ENCODE measurements at places on chromosomes 6 and 20.

- DNase-seq = no peak
Measured at GRCh38 chr6:136129365-136129764, 120.7 kb downstream of the MTFR2 start.

- no peak for DNase-seq
Measured at GRCh38 chr6:87465051-87465450, 7.7 kb upstream of the SLC35A1 start.

DNA sequence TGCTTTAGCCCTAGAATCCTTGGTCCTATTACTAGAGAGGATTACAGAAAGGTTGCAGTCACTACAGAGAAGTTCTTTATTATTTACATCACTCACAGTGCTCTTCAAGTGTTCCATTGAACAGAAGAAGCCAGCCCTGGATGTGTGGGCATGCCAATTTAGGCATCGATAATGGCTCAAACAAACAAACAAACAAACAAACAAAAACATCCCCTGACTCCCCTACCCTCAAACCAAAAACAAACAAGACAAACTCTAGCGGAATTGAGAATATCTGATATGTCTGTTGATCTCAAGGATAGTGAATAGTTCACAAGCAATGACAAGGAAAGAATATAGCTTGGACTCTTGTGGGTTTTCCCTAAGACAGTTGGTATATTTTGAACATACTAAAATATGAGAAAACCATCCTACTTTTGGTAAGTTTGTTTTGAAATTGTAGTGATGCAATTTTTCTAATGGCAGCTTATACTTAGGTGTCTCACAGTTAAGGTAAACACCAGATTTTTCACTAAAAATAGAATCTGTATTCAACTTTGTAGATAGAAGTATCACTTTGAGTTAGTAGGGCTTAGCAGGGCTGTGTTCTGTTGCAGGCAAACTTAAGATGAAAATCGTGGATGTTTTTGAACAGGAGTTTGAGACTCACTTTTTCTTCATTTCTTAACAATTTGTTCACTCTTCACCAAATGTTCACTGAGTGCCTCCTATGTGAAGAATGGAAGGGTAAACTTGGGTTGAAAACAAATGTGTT is 92.8 kb upstream of the FAM184A start:
- DNase-seq = no peak

- no peak for DNase-seq
Measured at GRCh38 chr6:70997379-70997778, 40.5 kb upstream of the B3GAT2 start.

DNA sequence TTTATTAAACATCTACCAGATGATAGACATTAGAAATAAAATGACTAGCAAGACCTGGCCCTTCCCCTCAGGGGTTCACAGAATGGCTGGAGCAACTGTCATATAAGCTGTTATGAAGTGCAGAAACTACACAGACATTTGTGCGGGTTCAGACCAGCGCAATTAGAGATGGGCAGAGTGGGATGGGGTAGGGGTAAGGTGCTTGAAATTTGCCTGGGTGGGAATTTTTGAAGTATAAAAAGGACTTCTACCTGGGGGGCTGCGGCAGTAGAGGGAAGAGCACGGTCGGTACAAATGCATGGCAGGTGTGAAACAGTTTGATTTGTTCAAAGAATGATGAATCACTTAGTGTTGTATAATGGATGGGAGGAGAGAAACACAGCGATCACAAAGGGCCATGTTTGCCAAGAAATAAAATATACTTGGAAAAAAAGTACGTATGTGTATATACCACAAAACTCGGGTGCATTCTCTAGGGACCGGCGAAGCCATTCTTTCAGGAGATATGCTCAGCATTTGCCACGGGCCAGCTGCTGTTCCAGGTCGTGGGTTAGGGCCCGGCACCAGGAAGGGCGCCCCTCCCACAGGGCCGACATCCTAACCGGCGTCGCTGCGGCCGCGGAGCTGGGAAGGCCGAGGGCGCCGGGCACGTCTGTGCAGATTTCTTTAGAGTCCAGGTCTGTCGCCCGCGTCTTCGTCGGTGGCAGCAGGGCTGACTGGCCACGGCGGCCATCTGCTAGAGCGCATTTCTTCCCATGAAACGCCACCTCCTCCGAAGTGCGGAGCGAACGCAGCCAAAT is 809 bp upstream of the NOL7 start:
- peak; percentile 76 for DNase-seq

DNA sequence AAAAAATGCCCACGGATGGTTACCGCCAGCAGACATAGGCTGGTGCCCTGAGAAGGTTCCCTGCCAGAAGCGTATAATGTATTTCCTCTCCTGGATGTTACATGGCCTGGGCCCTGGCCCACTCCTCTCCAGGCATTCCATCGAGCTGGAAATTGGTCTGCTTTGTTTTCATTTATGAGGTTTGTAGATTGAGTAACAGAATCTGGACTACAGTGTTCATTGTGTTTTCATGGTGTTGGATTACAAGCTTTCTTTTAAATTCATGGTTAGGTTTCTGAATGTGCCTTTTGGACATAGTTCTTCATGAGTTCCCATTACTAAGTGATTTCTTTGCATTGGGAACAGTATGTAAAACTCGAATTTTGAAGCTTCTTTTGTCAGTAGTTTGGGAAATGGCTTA is 6.4 kb downstream of the TIAM2 start:
- peak; percentile 34 for DNase-seq

DNA sequence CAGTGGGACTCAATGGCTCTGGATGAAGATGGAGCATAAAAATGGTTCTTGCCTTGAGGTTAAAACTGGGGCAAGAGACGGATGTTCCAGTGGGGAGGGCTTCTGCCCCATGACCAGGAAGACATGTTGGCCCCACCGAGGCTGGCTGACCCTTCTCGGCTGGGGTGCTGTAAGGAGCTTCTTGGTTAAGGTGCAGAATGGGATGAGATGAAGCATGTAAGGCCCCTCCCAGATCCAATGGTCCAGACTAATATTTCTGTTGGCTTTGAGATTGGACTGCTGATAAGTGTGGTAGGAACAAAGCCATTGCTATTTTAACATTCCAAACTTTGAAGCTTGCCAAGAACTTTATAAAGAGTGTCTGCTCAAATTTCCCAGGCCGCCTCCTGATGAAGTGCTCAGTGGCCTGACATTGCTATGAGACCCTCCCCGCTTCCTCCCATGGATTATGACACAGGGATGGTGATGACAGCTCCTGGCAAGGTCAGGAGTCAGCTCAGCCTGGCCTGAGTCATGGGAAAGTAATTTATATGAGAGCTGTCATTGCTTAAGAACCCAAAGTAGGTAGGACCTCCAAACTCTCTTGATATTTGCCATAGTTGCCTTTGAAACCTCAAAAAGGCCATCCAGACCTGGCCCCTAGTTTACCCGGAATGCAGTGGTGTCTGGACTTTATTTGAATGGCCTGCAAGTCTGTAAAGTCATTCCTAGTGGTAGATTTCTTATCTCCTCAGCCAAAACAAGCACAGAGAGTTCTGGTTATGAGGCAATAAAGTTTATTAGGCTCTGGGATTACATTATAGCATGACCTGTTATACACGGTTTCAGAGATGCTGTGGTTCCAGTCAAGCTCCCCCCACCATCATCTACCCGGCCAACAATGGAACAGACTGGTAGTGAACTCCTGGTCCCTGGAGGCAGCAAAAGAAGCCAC is 55.2 kb downstream of the TGM2 start:
- DNase-seq = no peak

DNA sequence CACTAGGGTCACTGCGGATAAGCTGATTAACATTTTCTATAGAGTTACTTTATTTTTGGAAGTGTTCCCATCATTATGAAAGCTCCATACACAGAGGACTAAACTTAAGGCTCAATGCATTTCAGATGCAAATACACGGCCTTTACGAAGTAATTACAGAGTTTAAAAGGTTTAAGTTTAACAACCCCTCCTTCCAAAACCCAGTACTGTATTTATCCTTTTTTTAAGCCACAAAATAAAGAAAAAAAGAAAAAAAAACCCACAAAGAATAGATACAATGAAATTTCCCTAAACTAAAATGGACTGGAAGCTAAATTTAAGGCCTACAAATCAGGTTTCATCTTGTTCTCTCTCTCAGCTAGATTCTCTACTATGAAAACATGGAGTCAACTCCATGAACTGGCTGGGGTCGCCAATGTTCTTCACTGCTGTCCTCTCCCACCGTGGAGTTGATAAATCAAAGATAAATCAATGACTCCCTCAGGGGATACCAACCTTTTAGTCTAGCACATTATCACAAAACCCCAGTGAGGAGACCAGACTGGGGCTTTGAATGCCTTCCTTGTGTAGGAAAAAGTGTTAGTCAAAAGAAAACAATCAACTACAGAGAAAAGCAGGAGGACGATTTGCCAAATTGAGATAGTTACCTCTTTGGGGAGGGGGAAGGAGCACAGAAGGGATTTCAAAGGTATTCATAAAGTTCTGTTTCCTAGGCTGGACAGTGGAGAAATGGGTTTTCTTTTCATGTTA is 52.5 kb downstream of the TNFRSF21 start:
- no peak for DNase-seq

GRCh38 chr6:119568580-119568979 is 219.0 kb upstream of the MAN1A1 start:
- no peak for DNase-seq

DNA sequence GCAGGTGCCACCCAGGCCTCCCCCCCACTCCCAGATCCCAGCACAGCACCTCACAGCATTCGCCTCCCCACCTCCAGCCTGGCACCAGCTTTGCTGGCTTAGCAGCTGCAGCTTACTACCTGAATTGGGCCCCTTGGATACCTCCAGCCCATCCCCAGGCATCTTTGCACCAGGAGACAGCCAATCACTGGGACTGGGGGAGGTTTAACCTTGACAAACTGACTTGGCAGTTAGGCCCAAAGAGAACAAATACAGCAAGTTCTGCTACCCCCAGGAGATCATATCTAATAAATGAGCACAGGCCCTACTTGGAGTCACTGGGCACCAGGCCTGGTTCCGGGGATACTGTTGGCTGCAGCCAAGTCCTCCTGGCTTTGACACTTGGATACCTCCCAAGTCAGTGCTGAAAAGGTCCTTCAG is 8.8 kb downstream of the PDRG1 start:
- no peak for DNase-seq

DNA sequence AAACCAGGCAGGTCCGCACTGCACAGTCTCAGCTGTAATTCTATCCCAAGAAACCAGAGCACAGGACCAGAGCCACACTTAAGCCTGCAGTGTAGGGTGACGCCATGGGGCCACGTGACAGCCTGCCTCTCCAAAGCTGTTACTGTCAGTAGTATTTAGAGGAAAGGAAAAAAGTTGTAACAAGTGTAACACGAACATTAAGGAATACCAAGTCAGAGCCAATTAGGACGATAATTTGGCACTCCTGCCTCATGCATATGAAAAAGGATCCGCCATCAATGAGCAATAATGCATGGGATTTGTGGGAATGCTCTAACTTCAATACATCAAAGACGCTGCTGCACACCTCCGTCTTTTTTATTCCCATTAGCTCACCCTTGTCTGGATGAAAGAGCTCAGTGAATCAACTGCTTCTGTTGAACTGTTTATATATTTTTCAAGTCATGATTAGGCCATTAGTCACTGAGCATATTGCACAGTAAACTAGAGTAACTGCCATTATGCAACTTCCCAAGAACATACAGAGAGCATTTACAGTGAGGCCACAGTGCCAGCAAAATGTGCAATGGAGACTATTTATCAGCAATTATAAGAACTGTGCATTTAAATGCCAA is 79.9 kb downstream of the ATXN1 start:
- no peak for DNase-seq

DNA sequence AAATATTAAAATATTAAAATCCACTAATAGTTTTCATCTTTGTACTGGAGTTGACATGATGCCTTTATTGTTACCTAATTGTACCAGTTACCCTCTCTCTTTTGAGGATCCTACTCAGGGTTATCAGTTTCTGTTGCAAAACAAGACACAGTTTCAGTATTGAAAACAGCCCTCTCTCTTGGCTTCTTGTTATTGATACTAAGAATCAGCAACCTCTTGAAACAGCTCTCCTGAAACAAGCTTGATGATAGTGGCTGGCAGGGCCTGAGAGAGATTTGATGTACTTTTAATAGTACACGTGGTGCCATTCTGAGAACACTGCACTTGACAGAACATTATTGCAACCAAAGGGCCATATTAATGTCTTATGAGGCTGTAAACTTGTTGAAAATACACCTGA is 64.9 kb upstream of the MEI4 start:
- DNase-seq = no peak

GRCh38 chr6:69026243-69026642 is 391.2 kb downstream of the ADGRB3 start:
- no peak for DNase-seq

DNA sequence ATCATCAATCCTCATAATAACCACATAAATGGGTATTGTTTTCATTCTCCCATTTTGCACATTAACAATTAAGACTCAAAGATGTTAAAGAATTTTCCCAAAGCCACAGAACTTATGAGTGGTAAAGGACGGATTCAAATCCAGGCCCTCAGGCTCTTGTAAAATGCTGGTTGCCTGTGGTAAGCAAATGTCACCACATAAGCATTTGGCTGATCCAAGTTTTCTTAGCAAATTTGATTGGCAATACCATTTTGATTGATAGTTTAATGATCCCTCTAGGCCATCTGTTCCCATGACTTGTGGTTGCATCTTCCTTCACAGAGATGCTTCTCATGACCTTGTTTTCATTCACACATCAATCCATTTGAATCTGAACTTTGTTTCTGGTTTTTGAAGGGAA is 252.0 kb upstream of the RIN2 start:
- DNase-seq = no peak

DNA sequence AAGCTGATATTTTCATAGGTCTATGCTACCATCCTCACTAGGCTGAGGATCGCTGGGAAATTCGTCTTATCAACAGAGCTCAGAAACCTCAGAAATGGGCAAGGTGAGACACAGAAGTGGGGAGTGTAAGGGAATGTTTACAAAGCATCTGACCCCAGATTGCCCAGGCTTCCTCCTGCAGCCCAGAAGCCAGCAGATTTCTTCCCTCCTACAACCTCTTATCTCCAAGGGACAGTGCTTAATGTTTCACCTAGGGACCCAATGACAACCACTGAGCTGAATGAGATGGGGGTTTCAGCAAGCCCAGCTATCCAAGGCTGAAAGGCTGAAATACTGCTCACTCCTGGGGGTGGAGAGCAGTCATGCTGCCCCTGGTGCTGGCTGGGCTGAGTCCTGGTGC is 52.4 kb upstream of the TBC1D7 start:
- DNase-seq = no peak

- DNase-seq = no peak
Measured at GRCh38 chr6:122740091-122740490, 39.4 kb upstream of the FABP7 start.

GRCh38 chr6:15922510-15923250 is 206.2 kb upstream of the MYLIP start:
- DNase-seq = no peak

- no peak for DNase-seq
Measured at GRCh38 chr6:121285041-121285440, 49.2 kb downstream of the TBC1D32 start.

- peak; percentile 58 for DNase-seq
Measured at GRCh38 chr20:41047975-41048305, 19.3 kb downstream of the TOP1 start.

GRCh38 chr6:52053038-52053695 is 34.2 kb downstream of the PKHD1 start:
- no peak for DNase-seq

- DNase-seq = no peak
Measured at GRCh38 chr6:126040394-126040793, 54.1 kb downstream of the TRMT11 start.

Measured in NCI-H2171 treated with DMSO at 0.1 percent for 48 hours (cell line).